ENCODE measurements at places on chromosomes 3 and 15. TPM values are rescaled to one million over a fixed set of nuclear protein-coding genes. Genes with fewer than 3 reads are reported as not detected.

DNA sequence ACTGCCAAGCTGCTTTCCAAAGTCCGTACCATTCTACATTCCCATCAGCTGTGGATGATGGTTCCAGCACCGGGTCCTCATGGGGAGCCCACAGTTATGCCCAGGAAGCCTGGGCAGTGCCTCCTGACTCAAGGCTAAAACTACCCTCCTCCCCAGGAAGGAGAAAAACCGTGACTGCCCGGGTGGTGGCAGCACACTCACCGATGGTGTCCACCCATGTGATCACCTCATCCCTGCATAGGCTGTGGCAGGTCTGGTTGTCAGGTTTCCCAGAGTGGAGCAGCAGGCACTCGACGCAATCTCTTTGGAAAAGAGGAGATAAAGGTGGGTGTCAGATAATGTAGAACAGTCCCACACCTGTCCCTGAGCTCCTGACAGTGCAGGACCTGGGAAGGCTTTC lies 38.6 kb downstream of the UMPS start:
- DNase-seq = peak; percentile 59

DNA sequence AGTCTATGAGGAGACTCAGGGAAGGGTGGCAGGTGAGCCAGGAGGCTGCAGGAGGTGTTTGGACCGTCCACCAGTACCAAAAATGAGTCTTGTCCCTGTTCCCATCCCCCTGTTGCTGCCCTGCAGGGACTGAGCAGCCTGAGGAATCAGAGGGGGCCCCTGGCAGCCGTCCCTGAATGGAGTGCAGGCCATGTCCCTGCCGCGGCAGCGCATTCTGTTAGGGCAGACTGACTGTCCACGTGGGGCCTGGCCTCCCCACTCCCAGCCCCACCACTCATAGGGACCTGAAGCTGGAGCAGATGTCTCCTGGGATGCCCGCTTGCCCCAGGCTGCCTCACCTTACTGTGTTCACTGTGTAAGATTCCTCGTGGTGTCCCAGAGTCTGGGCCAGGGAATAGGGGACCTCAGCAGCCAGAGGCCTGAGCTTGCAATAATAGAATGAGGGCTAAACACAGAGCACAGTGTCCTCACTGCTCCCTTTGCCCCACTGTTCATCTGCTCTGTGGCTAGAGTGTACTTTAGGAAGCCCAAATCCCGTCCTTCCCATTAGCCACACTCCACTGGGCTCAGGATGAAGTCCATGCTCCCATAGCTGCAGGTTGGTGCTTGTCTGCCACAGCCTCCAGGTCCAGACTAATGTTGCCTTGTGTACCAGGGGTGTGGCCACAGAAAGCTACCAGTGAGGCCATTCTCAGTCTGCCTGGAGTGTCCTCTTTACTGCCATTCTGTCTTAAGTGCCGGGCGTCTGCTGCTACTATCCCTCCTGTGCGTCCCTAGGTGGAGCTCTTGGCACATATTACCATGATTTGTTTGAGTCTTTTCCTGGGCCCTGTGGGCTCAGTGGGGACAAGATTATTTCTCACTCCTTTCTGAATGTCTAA lies 63.2 kb downstream of the HCN4 start:
- DNase-seq = no peak

GRCh38 chr15:31278061-31278445 lies 48.6 kb upstream of the KLF13 start:
- DNase-seq = peak; percentile 32

- DNase-seq = no peak
These were observed 178.6 kb upstream of the TRIM42 start for GRCh38 chr3:140499114-140499757.

DNA sequence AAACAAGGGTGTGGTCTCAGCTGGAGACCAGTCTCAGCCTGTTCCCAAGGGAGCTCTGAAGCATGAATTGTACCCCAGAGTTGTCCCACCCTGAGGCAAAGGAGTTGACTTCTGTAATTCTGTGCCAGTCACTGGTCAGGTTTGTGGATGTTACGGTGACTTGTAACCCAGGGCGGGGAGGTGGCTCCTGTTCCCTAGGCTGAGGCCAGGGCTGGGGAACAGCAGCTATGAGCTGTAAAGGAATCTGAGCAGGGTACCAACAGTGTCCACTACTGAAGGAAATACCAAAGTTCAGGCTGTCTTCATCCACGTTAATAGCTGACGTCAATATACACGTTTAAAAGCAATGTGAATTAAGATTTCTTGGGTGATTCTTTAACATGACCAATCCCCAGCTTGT lies 266.2 kb downstream of the ABHD5 start:
- no peak for DNase-seq

DNA sequence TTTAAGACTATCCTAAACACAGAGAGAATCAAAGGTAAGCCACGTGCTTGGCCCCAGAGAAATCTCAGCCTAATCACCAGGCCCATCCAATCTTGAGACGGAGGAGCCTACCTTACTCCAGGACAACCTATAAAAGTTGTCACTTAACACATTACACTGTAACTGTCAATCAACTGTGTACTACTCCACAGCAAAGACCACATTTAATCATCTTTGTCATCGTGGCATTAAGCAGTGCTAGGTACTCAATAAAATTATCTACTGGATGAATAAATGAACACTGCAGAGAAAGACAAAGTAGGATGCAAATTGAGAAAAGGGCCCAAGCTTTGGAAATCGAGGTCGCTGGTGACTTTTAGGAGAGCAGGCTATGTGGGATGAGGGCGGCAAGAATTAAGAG lies 466.7 kb downstream of the SHQ1 start:
- no peak for DNase-seq

DNA sequence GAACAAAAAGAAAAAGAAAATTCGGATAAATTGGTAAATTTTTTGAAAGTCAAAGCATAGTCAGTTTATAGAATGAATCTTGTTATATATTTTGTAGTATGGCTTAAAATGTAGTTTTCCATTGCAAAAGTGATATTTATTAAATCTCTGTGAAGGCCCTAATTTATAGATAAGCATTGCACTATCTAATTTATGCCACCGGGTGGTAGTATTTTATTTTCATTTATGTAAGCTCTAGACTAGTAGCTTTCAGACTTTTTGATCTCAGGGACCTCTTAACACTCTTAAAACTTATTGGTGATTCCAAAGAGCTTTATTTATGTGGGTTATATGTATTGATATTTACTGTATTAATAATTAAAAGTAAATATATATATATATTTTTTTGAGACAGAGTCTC lies 133.9 kb upstream of the LRRFIP2 start:
- no peak for DNase-seq

DNA sequence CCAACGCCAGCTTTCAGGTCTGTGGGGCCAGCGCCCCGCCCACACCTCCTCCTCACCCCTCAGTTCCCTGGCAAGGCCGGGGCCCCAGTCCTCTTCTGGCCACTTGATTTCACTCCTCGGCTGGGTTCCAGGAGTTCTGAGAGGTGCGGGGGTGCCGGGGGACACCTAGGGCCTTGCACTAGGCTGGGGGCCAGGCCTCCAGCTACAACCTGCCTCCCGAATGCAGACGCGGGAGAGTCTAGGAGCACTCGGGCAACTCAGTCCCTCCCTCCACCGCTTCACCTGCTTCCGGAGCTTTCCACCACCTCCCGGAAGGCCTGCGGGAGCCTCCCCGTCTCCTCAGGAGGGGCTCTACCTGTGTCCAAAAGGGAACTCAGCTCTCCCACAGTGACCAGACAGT lies 35.6 kb downstream of the TNK2 start:
- no peak for DNase-seq

DNA sequence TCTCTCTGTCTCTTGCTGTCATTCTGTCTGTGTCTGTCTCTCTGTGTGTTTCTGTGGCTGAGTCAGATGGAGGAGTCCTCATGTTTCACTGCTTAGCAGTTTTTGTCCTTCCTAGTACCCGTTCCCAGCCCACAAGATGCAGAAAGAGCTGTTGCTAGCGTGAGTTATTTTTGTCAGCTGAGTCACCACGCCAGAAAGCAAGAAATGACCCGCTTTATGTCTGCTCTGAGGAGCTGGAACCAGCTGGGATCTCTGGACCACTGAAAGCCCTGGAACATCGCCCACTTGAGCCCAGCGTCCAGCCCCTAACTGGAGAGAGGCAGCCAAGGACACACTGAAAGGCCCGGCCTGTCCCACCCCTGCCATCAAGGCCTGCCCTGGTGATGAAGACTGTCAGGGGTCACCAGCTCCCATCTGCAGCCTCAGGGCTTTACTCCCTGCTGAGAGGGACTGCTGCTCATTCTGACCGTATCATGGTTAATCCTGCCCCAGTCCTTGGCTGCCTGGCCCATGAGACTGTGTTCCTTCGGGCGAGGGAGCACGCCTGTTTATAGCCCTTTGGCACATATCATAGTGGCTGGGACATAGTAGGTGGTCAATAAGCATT lies 101.7 kb upstream of the TPM1 start:
- no peak for DNase-seq

DNA sequence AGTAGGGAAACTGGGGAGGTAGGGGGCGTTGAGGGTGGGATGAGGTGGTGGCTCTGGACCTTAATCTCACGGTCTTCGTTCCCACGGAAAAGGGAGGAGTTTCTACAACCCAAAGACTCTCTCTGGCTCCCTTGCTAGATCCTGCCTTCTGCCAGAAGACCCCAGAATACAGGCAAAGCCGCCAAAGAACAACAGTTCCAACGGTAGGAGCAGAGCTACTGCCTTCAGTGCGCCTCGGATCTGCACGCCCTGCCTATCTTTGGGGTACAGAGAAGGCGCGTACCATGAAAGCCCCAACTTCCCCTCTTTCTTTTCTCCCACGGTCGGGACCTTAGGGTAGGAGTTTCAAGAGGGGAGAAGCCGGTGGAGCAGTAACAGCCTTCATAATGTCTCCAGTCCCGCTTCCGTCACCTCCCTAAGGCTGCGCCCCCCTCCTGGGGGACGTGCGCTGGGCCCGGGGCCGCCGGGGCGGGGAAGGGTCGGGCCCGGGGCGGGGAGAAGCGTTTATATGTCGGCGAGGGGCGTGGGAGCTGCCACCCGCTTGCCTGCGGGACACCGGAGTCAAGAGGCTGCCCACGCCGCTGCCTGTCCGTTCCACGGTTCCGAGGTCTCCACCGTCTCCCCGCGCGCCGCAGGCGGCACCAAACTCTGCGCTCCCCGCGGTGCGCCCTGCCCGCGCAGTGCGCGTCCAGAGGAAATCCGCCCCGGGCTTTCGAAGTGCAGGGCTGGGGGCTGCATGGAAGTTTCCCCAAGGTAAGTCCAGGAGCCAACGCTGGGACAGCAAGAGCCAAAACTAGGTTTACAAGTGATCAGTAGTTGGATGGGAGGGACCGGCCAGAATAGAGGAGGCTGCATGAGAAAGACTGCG lies at the start of gene COL6A6:
Gene COL6A6 (plus strand): TSS at position 533 of the 868 bp plus-strand sequence. CDS start 43,188 bp downstream, outside the sequence.
- no peak for DNase-seq

DNA sequence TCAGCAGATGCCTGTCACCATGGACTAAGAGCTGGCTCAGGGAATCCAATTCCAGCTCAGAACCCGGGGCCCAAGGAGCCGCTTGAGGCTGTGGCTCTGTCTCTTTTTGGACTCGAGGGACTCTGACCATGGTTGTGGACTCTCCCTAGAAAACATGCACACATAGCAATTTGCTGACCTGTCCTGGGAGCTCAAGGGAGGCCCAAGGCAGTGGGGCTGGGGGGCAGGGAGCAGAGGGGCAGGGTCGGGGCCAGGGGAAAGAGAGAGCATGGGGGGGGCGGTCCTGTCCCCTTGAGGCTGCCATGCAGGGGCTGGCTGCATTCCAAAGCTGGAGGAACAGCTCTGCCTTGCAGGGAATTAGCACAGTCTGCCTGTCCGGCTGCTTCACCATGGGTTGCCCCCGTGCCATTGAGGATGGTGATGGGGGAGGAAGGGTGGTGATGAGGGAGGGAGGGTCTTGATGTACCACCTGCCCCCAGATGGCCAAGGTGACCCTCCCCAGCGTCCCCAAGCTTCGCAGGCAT lies 190.1 kb downstream of the GOLGA6L6 start:
- DNase-seq = peak; percentile 84

GRCh38 chr3:66470285-66470684 lies 30.5 kb downstream of the LRIG1 start:
- no peak for DNase-seq

GRCh38 chr3:141044695-141045641 lies 6.2 kb upstream of the SPSB4 start:
- no peak for DNase-seq

The PIF1 gene
- 3.9 TPM for total RNA-seq

The TMIE gene
- total RNA-seq = 1.6 TPM

The RBSN gene
- total RNA-seq = 31.6 TPM

The GPR176 gene
- 3.2 TPM for total RNA-seq

The LIPH gene
- total RNA-seq = 1.7 TPM

The SV2B gene
- 0.46 TPM for total RNA-seq

The RTP1 gene
- not detected for total RNA-seq

The WHAMM gene
- 10.8 TPM for total RNA-seq

The POPDC2 gene
- total RNA-seq = 6.4 TPM

The CYP19A1 gene
- 2.1 TPM for total RNA-seq

The EFL1 gene
- 21.2 TPM for total RNA-seq

The FETUB gene
- total RNA-seq = not detected
